Smooth muscle cell of trachea (primary cell): ENCODE measurements at places on chromosomes 2 and 18. TPM values are rescaled to one million over a fixed set of nuclear protein-coding genes. Genes with fewer than 3 reads are reported as not detected.

LCT gene
- total RNA-seq = under 0.01 TPM in 2 replicates

RAMP1 gene
- total RNA-seq = 0.58 and 2.6 TPM in 2 replicates

CXCR1 gene
- total RNA-seq = not detected in 2 replicates

RAB6C gene
- total RNA-seq = not detected in 2 replicates

LIPG gene
- total RNA-seq = 0.58 and 0.83 TPM in 2 replicates

GAD1 gene
- total RNA-seq = 0.33 TPM in 1 of 2 replicates, not detected in the other
